ENCODE measurements at places on chromosomes 11 and 22.

GRCh38 chr11:116828632-116829524 is 829 bp upstream of the APOC3 start:
- ATAC-seq = peak; percentile 15

DNA sequence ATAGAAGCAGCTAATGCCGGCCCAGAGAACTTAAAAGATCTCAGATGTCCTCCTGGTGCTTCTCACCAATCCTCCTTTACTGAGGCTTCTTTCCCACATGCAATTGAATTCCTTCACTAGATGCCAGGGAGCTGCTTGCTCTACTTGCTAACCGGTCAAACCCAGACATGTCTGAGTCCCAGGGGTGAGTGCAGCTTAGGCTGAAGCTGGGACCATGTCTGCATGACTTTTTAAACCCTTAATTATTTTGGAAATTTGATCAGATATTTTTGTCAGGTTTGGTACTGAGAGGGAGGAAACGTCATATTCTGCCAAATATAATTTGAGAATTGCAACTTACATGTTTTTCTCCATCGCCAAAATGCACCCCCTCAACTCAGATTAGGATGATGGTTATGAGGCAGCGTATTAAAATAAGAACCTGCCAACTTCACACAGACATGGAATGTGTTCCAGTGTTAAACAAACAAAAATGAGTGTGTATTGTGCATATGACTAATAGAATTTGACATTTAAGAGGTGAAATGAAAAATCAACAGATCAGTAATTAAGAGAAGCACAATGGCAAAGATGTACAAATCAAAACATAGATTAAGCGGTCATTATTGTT is 529.5 kb downstream of the ETS1 start:
- no peak for ATAC-seq

- ATAC-seq = no peak
Measured at GRCh38 chr11:57111619-57112018, 70.1 kb upstream of the LRRC55 start.

GRCh38 chr11:69008737-69009440 is 4.2 kb downstream of the MRGPRF start:
- peak; percentile 92 for ATAC-seq

DNA sequence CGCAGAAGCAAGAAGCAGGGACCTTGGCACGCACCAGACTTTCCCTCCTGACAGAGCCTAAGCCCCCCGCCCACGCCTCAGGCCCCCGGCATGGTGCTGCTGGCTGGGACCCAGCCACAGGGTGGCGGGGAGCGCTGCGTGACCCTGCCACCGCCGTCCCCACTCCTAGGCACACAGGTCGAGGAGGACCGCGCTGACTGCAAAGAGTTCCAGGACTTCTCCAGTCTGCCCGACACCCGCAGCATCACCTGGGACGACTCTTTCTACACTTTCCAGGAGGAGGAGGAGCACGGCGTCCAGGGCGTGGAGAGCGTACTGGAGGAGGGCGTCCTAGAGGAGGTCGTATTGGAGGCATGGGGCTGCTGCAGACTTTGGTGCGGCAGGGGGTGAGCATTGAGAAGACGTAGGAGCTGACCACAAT is 103.7 kb downstream of the TRIM51G start:
- ATAC-seq = no peak

GRCh38 chr11:6745465-6746015 is 26.2 kb downstream of the OR2AG2 start:
- ATAC-seq = no peak

DNA sequence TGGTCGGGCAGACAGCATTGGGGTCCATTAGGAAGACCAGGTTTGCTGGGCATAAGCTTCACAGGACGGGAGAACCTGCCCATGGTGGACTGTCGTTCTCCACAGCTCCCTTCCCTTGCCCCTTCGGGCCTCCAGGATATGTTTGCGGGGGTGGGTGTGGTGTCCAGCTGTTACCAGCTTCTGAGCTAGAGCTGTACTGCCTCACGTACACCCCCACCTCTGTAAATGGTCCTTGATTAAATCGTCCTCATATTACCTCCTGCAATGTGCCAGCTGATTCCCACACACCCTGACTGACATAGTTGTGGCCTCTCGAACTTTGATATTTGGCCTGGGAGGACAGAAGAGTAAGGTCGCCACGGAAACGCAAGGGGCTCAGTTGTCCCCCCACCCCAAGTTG is 16.2 kb upstream of the BCR start:
- no peak for ATAC-seq

- no peak for ATAC-seq
Measured at GRCh38 chr22:46721501-46722085, 16.5 kb downstream of the CERK start.

GRCh38 chr11:33775832-33776470 is 1.6 kb upstream of the FBXO3 start:
- ATAC-seq = no peak

DNA sequence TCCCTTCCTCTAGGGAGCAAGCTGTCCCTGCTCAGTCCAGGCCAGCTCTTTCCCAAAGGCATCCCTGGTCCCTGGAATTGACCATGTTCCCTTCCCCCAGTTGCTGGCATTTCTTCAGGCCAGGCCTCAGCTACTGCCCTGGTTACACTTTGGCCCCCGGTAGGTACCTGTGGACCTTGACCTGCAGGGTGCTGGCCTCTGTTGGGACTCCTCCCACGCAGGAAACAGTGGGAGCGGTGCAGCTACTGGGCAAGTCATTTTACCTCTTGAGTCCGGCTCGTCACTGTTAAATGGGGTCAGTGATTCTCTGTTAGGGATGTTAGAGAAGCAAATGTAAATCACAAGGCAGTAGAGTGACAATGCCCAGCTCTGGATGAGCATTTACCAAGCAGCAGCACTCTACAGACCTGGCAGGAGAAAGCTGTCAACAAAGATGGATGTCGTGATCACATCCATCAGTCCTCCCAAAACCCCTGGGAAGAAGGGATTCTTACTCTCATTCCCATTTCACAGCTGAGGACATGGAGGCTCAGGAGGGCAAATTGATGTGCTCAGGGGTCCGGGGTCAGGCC is 16.9 kb downstream of the MYO7A start:
- ATAC-seq = no peak

DNA sequence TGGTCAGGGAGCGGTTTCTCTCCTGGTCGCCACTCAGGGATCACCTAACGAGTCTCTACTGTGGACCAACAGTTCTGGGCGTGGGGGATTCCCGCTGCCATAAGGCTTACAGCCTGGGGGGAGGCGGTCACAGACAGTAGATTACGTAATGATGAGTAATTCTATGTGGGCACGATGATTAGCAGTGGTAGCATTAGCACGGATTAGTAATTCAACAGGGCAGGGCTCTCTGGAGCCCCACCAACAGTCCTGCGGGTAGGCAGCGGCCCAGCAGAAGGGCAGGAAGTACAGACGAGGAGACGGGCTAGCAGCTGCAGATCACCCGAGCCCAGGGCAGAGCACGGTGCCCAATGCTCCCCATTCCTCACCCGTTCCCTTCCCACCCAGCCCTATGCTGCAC is 3.6 kb downstream of the SHISAL1 start:
- ATAC-seq = peak; percentile 88

GRCh38 chr11:28383456-28383855 is 275.3 kb downstream of the METTL15 start:
- no peak for ATAC-seq

GRCh38 chr11:68927280-68928135 is 23.8 kb downstream of the IGHMBP2 start:
- no peak for ATAC-seq

- ATAC-seq = peak; percentile 79
Measured at GRCh38 chr22:19448076-19448607, 631 bp upstream of the C22orf39 start.

- ATAC-seq = no peak
Measured at GRCh38 chr22:17387356-17387755, 18.1 kb downstream of the CECR2 start.

GRCh38 chr11:94545264-94546161 is 1.8 kb downstream of the FUT4 start:
- no peak for ATAC-seq

DNA sequence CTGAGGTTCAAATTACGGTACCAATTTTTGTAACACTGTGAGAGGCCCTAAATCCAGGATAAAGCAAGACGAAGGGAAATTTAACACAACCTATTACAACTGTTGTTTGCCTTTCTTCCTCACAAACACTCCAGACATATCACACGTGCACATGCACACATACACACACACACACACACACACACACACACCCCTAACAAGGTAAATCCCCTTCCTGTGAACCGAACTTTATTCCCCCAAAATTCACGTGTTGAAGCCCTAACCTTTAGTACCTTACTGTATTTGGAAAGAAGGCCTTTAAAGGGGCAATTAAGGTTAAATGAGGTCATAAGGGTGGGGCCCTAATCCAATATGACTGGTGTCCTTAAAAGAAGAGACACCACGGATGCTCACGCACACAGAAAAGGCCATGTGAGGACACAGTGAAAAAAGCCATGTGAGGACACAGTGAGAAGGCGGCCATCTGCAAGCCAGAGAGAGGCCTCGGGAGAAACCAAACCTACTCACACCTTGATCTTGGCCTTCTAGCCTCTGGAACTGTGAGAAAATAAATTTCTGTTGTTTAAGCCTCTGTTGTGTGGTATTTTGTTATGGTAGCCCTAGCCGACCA is 1.8 kb downstream of the SERGEF start:
- ATAC-seq = no peak

GRCh38 chr22:38174626-38175025 is 7.0 kb downstream of the PLA2G6 start:
- no peak for ATAC-seq

GRCh38 chr11:440065-441042 is 1.5 kb downstream of the ANO9 start:
- no peak for ATAC-seq

GRCh38 chr11:71501071-71501985 is 25.7 kb upstream of the KRTAP5-7 start:
- ATAC-seq = no peak

DNA sequence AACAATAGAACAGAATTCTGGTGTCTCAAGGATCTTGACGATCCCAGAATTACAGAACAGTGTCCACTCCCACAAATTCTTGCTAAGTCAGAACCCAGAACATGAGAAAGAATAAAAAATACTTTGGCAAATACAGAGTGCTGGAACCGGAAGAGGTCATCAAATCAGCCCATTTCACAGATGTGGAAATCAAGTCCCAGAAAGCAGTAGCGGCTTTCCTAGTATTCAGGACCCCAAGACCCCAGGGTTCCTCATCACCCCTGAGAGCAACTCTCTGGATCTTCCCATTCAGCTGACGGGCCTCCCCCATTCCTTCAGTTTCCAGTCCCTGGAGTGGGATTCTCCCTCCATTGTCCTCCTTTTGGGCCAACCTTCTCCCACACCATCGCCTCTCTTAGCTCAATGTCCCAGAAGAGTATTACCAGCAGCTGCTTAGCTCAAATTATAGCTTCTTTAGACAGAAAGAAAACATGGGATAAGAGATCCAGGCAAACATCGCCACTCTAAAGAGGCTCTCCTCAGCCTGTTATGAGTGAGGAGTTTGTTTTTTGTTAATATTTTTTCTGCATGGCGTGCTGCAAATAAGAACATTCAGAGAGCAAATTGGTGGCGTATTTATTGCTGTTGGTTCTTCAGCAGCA is 268.3 kb downstream of the MN1 start:
- ATAC-seq = no peak

- ATAC-seq = no peak
Measured at GRCh38 chr11:7197469-7197868, 54.2 kb upstream of the SYT9 start.

- no peak for ATAC-seq
Measured at GRCh38 chr22:23202812-23203451, 22.6 kb downstream of the BCR start.

DNA sequence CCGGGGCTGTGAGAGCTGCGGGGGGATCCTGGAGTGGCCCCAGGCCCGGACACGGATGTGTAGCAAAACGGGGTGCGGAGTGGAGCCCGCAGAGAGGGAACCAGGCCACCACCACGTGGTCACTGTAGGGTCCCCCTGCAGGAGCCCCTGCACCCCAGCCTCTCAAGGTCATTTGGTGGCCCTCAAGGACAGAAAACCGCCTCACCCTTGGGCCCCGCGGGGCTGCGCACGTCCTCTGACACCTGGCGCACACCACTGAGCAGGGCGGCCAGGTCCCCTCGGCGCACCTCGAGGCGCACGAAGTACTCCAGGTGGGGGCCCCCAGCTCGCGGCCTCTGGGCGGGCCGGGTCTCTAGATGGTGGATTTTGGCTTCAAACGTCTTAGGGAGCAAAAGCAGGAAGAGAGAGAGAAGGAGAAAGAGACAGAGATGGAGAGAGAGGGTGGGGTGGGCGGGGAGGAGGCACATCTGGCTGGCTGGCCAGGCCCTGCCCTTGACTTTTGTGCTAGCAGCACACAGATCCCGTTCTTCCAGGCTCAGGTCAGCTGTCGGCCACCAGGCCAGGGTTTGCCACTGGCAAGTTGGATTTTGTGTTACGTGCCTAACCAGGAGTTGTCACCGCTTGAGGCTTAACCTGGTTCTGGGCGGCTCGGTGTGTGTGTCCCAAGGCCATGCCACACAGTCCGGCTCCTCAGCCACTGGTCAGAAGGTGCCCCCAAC is 3.2 kb downstream of the TH start:
- ATAC-seq = no peak

DNA sequence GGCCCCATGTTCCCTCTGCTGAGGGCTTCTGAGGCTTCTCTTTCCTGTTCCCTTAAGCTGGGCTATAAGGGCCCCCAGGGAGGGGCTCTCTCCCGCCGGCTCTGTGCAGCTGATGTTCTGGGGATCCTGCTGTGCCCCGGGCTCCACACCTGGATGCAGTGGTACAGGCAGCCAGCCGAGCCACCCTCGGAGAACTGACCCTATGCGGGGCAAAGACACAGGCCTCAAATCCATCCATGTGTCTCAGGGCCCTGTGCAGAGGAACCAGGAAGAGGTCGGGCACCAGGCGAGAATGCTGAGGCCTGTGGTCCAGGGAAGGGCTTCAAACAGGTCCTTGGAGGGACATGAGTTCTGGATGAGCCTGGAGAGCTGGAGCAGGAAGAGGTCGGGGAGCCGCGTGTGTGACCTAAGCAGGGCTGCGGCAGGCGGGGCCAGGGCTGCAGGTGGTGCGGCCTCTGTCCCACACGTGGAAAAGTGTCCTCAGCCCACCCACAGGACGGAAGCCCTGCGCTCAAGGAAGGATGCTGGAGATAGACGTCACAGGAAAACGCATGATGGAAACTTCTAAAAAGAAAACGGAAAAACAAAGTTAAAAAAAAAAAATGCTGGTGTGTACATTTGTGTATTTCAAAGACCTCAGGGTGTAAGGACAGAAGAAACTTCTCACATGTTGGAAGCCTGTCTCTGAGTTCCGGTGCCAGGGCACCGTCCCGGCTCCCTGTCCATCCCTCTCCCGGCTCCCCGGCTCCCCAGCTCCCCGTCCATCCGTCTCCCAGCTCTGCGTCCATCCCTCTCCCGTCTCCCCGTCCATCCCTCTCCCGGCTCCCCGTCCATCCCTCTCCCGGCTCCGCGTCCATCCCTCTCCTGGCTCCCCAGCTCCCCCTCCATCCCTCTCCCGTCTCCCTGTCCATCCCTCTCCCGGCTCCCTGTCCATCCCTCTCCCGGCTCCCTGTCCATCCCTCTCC is 1149.2 kb downstream of the BRD1 start:
- ATAC-seq = no peak

GRCh38 chr11:46247659-46248058 is 29.8 kb upstream of the CREB3L1 start:
- peak; percentile 11 for ATAC-seq

Measured in SK-N-SH treated with all-trans-retinoic acid at 6 μM for 48 hours (cell line).